ENCODE measurements at places on chromosomes 3 and 15.

DNA sequence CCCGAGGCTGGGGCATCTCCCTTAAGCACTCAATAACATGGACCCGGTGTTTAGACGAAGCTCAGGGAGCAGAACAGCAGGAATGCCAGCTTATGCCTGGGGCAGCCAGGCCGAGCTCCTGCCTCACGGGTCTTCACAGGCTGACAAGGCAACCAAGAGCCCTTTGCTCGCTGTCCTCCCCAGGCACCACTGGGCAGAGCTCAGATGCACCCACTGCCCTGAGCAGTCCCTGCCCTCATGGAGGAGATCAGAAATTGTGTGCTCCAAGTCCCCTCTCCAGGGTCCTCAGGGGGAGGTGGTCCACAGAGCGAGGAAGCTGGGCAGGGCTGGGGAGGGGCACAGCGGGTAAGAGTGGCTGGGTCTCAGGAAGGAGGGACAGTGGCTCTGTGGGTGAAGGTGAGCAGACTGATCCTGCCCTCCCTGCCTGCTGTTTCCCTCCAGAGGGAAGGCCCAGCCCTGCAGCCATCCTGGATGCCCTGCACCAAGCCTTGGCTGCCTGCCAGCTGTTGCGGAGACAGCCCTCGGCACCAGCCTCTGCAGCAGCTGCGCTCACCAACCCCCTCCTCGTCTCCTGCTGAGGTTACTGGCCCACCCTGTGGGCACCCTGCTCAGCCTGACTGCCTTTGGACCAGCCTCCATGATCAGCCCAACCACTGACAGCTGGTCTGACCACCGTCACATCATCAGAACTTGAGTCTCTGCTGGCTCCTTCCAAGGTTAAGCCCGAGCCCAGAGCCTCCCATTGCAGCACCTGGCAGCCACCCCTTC is 21.1 kb upstream of the GP9 start:
- DNase-seq = no peak

DNA sequence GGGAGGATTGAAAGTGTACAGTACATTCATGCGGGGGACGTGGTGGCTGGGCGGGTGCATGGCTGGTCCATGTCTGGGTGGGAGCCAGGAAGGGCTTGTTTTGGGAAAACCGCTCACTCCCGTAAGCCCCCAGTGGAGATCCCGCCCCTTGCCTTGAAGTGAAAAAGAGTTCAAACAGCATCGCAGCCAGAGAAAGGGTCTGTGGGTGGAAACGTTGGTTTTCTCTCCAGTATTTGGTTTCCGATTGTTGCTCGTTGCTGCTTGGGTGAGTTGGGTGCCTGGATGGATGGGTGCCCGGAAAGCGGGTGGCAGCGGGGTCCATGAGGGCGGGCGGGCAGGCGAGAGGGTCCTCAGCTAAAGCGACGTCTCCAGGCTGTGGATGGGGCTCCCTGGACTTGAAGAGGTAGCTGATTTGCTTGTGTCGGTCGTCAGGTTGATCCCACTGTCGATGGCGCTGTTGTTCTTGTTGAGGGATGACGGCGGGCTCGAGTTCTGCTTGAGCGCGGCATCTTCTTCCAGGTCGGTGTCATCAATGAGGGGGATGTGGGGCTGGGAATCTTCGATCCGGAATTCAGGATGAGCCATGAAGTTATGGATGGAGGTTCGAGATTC is 7.7 kb upstream of the SEC13 start:
- no peak for DNase-seq

DNA sequence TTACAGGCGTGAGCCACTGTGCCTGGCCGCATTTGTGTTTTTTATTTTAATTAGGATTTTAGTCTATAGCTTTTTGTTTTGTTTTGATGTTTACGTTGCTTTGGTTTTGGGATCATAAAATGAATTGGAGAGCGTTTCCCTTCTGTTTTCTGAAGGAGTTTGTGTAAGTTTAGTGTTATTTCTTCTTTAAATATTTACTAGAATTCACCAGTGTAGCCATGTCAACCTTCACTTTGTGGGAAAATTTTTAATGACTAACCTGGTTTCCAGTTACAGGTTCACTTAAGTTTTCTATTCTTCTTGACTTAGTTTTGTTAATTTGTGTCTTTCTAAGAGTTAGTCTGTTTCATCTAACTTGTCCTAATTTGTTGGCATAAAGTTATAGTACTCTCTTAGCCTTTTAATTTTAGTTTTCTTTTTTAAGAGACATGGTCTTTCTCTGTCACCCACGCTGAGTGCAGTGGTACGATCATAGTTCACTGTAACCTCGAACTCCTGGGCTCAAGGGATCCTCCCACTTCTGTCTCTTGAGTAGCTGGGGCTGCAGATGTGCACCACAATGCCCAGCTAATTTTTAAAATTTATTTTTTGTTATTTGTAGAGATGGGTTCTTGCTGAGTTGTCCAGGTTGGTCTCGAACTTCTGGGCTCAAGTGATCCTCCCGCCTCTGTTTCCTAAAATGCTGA is 61.0 kb downstream of the CHD2 start:
- DNase-seq = no peak

DNA sequence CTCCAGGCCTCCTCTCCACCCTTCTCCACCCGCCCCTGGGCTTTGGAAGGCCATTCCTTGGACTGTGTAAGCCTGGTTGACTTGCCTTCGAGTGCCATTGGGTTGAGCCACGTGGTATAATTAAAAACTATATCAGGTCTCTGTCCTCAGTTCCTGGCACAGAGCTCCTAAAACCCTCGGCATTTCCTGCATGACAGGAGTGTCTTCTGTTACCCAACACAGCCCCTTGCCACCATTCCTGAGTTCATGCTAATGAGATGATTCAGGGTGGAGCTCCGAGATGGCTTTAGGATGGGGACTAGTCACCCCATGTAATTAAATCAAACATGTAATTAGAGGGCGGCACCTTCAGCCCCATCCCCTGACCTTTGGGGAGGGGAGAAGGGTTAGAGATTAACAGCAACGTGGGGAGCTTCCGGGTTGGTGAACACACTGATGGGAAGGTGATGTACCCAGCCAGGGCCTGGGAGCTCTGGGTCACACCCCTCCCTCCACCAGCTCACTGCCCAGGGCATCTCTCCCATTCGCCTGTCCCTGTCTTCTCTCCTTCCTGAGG is 256.4 kb downstream of the FAM43A start:
- DNase-seq = no peak

DNA sequence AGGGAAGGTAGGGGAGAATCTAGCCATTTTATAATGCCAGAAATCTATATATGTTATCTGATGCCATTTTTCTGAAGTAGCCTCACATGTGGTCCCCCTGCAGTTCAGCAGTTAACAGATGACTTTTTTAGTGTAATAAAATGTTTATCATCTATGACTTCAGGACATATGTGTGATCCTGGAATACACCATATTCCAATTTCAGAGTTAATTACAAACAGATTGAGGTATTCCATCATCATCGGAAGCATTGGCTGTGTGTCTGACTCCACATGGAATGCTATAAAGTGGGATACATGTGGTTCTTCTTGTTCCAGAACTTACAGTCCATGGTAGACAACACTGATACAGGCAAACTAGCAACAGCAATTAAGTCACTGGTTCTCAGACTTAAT is 45.9 kb upstream of the LIMD1 start:
- no peak for DNase-seq

DNA sequence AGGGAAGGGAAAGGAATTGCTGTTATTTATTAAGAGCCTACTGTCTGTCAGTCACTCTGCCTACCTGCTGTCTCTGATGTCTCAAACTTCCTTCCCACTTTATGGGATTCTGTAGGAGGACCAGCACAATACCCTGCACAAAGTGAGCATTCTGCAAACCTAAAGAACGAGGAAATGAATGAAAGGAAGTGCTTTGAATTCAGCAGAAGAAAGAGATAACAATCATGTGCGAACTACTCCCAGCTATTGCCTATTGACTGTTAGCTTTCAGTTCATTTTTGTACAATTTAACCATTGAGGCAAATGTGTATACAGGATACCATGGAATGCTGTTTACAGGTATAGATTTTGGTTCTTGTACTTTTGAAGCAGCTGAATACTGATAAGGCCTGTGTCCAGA is 66.8 kb downstream of the CMSS1 start:
- no peak for DNase-seq

DNA sequence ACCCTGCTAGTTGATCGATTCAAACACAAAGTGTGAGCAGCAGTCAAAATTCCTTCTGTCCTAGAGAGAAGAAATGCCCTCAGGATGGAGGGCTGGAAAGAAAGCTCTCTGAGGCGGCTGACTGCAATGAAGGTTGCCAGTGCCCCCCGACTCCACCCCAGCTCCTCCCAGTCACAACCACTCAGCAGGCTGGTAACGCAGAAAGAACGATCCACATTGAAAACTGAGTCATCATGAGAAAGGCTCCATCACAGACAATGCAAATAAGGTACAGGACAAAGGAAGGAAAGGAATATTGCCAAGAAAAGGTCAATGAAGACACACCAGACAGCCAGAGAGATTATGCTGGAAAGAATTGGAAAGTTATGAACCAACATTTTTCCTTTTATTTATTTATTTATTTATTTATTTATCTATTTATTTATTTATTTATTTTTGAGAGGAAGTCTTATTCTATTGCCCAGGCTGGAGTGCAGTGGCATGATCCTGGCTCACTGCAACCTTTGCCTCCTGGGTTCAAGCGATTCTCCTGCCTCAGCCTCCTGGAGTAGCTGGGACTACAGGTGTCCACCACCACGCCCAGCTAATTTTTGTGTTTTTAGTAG is 17.4 kb upstream of the VGLL4 start:
- no peak for DNase-seq

DNA sequence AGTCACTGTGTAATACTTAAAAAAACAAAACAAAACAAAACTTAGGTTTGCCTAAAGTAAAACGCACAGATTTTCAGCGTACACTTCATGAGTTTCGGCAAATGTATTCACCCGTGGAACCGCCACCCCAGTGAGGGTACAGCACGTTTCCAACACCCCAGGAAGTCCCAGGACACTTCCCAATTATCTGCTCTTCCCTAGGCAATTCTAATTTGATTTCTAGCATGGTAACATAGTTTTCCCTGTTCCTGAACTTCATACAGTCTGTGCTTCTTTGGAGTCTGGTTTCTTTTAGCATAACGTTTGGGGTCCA is 497 bp upstream of the CLASP2 start:
- no peak for DNase-seq

GRCh38 chr3:45001738-45002137 is 24.4 kb upstream of the CLEC3B start:
- no peak for DNase-seq

- peak; percentile 87 for DNase-seq
Measured at GRCh38 chr3:133574260-133574881, 885 bp downstream of the CDV3 start.

DNA sequence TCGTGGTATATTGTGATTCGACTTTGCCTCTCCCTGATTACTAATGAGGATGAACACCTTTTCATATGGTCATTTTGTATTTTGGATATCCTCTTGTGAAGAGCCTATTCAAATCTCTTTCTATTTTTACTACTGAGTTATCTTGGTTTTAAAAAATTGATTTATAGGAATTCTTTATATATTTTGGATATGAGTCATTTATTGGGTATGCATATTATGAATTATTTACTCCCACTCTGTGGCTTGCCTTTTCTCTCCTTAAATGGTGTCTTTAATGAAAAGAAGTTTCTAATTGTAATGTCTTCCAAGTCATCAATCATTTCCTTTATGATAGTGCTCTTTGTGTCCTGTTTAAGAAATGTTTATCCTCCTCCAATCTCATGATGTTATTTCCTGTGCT is 191.5 kb upstream of the DPH6 start:
- no peak for DNase-seq

DNA sequence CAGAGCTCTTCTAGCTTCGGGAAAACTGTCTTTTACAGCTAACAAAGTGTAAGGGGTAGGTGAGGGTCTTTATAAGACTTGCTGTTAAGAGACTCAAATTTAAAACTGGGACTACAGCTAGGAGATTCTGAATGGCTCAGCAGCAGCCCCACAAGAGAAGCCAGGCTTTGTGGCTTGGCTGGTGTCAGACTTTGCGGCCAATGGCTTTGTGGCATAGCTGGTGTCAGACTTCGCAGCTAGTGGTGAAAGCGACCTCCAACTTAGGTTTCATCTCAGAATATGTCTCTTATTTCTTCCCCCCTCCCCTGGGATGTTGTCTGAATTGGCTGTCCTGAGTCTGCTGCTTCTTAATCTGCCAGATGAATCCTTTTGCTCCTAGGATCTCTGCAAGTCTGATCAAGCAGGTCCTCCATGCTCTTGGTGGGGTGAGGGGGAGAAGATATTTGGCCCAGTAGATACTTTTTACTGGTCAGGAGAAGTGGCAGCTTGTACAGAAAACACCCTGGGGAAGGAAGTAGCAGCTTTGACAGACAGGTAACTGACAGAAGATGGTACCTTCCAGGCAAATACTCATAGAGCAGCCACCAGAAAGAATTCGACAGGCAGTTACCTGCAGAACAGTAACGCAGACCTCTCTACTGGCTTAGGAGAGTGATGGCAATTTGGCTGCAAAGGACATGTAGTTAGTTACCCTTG is 8.4 kb downstream of the BOC start:
- DNase-seq = no peak

DNA sequence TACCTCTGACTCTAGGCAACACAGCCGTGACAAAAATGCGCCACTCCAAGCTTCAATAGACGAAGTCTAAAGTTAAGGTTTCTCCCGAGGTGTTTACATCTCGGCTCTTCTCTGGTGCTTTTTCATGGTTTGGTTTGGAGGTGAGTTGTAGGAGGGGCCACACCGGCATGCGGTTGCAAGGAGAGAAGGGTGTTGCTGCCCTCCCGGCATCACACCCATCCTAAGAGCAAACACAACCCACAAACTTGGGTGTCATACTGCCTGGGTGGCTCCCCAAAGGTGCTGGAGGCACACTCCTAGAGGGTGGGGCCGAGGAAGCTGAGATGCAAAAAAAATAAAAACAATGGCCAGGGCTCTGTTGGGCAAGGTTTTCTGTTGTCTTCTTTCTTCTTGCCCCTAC is 225.2 kb upstream of the ICE2 start:
- no peak for DNase-seq

DNA sequence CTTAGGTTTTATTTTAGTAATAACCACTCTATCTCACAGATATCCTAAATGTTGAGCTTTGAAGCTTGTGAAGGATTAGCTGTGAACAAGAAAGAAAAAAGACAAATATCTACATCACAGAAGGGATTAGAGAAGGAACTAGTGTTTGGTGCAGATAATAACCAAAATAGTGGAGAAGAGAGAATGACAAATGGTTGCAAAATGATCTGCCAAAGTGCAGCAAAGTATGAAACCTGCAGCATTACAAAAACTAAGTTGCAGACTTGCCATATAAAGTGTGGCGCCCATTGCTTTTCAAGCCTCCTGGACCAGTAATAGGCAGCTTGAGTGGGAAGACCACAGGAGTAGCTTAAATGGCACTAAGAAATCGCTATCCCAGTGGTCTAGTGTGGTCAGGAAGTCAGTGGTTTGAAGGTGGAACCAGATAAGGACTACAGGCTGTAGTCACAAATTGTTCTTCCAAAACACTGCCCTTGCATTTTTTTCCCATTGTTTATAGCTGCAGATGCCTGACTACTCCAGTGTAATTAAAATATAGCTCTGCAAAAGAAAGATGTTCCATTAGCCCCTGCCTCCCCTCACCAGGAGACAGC is 20.7 kb downstream of the TPM1 start:
- no peak for DNase-seq

Measured in right kidney (tissue), 9 donors.